ENCODE measurements at places on chromosomes 13 and 19.
A peak's percentile ranks its signal among the peaks of the same experiment; 100 is the strongest.

DNA sequence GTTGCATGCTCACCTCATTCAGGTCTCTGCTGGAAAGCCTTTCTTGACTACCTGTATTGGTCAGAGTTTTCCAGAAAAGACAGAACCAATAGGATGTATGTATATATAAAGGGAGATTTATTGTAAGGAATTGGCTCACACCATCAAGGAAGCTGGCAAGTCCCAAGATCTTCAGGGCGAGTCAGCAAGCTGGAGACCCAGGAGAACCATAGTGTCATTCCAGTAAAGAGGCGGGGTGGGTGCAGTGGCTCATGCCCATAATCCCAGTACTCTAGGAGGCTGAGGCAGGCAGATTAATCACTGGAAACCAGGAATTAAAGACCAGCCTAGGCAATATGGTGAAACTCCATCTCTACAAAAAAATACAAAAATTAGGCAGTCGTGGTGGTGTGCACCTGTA lies 30.4 kb upstream of the FARP1 start:
- DNase-seq: no peak

GRCh38 chr13:67619995-67620380 lies 389.9 kb upstream of the PCDH9 start:
- no peak for DNase-seq

GRCh38 chr19:46049597-46049996 lies 8.8 kb upstream of the IGFL4 start:
- no peak for DNase-seq

GRCh38 chr13:28707629-28708427 lies 10.9 kb downstream of the SLC46A3 start:
- DNase-seq: peak; percentile 53

DNA sequence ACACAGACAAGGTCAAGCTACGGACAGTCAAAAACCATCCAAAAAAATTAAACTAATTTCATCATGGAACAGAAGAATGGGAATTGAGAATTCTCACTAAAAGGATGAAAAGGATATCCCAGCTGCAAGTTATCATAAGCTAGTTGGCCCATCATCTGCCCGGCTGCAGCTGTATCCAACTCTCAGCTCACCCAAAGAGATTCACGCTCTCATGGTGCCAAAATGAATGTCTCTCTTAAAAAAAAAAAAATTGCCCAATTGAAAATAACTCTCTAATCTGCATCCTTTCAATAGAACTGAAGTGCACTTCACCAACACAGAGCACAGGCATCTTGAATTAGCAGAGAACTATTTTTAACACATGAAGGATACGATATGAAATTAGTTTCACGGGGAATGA lies 20.0 kb downstream of the ENOX1 start:
- no peak for DNase-seq

DNA sequence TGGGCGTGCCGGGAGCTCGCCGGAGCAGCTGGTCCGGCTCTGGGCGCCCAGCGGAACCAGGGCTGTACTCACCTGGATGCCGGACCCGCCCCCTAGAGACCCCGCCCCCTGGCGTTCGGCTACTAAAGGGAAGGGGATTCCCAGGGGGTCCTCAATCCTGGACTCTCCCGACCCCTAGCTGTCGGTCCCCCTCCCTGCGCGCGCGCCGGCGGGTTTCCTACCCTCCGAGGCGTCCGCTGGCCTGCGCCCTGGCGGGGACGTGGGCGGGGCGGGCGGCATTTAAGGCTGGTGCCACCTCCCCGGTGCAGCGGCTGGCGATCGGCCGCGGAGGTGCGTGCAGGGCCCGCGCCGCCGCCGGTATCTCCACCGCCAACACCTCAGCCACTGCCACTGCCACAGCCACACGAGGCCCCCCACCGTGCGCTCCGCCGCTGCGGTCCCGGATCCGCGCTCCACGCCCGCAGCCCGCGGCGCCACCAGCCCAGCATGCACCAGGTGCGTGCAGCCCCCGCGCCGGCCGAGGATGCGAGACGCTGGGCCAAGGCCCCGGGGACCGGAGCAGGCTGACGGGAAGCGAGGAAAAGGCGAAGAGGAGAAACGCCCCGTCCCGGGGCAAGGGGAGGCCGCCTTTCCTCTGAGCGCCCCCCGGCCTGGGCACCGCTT lies at the start of gene ATP12A:
TSS of gene ATP12A (plus strand) at position 151 of the 663 bp plus-strand sequence. CDS start at position 487, 336 bp downstream.
- DNase-seq: peak; percentile 40

GRCh38 chr19:33226550-33227241 lies 1.0 kb upstream of the SLC7A10 start:
- no peak for DNase-seq

DNA sequence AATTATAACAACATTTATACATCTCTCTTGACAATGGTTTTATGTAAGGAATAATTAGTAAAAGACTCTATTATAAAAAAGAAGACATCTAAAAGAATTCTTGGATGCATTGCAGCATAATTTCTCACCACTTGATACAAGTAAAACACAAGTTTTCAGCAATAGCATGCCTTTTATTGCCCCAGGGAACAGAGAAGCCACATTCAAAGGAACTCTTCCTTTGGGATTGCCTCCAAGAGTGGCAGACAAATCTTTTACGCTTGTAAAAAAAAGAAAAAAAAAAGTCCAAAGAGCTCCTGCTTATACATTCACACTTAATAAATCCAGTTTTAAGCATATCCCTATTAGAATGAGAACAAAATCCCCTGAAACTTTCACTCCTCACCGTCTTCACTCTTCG lies 2357.8 kb upstream of the PCDH20 start:
- DNase-seq: no peak

GRCh38 chr19:56838024-56838908 lies 2.3 kb downstream of the PEG3 start:
- no peak for DNase-seq

- no peak for DNase-seq
These were observed 132.1 kb downstream of the CRYL1 start for GRCh38 chr13:20393273-20394168.

GRCh38 chr13:91816263-91816807 lies 417.9 kb downstream of the GPC5 start:
- DNase-seq: no peak

GRCh38 chr13:110110783-110111182 lies 196.2 kb downstream of the COL4A1 start:
- DNase-seq: no peak

- DNase-seq: no peak
These were observed 87.8 kb downstream of the LMO7 start for GRCh38 chr13:75723901-75724300.

DNA sequence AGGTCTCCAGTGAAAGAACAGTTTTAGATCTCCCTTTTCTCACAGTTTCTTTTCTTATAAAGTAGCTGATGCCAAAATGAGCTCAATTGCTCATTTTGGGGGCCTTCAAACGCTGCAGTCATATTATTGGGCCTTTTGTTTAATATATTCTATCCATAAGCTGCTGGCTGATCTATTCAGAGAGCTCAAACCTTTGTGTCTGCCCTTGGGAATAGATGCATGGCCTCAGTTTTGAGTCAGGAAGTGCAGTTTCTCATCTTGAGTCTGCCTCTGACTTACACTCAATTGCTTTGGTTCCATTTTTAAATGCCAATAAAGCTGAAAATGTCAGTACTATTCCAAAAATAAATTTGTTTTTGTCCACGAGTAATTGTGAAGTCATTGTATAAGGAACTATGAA lies 468.9 kb downstream of the KLF12 start:
- DNase-seq: no peak

DNA sequence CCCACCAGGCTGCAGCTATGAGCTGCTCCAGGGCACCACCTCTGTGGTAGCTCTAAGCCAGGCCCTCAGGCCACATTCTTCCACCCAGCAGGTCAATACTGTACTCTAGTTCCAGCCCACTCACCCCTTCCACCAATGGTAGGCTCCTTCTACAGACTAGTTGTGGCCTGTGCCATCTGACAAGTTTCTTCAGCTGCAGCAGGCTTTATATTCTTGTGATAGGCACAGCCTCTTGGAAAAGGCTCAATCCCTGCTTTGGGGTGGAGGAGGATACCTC lies 8.5 kb downstream of the MICU2 start:
- DNase-seq: no peak

DNA sequence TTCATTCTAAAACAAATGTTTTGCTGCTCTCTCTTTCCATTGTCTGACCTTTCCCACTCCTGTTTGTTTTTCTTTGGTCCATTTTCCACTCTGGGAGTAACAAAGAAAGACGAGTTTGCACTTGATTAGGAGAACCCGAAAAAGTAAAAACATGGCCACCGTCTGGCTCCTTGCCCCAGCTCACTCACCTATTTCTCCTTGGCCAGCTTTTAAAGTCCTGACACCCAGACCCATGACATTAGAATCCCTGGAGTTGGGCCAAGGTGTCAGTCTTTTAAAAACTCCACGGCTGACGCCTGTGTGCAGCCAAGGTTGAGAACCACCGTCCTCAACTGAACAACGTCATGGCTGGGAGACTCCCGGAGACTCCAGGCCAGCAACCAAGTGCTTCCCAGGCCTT lies 63.6 kb upstream of the FLT1 start:
- no peak for DNase-seq

GRCh38 chr19:44747739-44748425 lies 626 bp upstream of the BCL3 start:
- DNase-seq: no peak

- no peak for DNase-seq
These were observed 125.6 kb upstream of the FRY start for GRCh38 chr13:31905961-31906360.

GRCh38 chr13:49494645-49495044 lies 1.1 kb upstream of the PHF11 start:
- DNase-seq: no peak

DNA sequence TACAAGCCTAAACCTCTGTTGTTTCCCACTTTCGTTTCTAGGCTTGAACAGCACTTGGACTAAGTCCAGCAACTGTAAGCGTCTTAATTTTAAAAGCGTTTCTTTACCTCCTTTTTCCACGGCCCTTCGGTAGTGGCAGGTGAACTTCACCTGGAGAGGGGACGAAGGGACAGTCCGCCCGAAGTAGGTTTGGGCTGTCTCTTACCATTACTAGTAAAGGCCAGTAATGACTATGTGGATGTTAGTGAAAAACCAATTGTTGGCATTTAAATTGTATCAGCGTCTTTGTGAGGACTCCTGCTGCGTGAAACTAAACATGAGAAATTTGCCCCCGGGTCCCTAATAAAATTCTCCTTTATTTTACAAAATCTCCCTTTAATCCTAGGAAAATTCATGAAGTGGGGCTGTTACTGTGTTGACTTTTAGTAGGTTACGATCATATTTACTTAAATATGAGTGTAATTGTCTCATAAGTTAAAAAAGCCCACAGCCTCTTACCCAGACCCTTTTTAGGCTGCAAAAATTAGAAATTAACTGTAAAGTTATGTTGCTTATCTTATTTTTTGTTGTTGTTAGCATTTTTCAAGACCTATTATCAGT lies 983 bp downstream of the ITM2B start:
- DNase-seq: no peak

- DNase-seq: no peak
These were observed 16.2 kb downstream of the CERS1 start for GRCh38 chr19:18879579-18880373.

- no peak for DNase-seq
These were observed 11.6 kb downstream of the TMEM221 start for GRCh38 chr19:17436874-17437267.

GRCh38 chr13:96811049-96811448 lies 183.2 kb downstream of the OXGR1 start:
- DNase-seq: no peak

DNA sequence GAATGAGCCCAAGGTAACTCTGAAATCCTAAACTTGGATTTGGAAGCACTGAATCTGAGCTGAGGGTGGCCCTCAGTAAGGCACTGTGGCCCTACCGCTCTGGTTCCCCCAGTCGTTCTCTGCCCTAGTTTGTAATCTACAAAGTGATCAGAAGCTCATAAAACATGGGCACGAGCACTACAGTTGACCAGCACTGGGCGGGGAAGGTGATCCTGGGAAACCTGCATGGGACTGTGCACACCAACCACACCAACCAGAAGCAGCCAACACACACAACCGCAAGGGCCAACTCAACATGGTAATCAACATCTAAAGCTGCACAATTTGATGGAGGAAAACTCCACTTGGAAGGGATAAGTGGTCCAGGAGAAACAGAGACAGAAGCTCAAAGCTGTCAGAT lies 22.9 kb downstream of the SLC7A1 start:
- no peak for DNase-seq

DNA sequence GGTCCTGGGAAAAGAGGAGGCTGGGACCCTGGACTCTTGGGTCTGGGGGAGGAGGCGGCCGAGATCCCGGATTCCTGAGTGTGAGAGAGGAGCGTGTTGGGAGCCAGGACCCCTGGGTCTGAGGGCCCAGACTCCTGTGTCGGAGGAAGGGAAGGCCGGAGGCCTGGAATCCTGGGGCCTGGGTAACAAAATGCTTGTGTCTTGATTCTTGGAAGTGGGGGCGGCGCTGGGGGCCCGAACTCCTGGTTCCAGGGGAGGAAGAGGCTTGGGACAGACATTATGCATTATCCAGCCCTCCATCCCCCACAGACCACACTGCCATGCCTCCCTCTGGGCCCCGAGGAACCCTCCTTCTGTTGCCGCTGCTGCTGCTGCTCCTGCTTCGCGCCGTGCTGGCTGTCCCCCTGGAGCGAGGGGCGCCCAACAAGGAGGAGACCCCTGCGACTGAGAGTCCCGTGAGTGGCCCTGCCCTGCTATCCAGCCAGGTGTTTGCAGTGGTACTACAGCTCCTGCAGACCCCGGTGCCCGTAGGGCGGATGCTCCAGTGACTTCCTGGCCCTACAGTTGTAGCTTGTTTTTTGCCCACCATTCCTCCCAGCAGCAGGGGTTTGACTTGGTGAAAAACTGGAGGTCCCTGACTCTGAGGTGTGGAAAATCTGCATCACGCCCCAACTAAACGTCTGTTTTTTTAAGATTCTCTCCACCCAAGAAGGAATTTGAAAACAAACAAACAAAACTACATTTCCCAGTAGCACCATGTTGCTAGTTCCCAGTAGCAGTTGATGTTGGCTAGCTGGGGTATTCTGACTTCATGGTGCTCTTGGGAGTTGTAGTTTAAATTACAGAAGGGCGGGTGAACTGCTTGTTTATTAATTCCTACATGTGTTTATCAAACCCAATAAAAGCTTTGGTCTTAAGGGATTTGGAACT lies 630 bp downstream of the NUCB1 start:
- no peak for DNase-seq

GRCh38 chr13:44196196-44196751 lies 177.3 kb upstream of the SERP2 start:
- no peak for DNase-seq

DNA sequence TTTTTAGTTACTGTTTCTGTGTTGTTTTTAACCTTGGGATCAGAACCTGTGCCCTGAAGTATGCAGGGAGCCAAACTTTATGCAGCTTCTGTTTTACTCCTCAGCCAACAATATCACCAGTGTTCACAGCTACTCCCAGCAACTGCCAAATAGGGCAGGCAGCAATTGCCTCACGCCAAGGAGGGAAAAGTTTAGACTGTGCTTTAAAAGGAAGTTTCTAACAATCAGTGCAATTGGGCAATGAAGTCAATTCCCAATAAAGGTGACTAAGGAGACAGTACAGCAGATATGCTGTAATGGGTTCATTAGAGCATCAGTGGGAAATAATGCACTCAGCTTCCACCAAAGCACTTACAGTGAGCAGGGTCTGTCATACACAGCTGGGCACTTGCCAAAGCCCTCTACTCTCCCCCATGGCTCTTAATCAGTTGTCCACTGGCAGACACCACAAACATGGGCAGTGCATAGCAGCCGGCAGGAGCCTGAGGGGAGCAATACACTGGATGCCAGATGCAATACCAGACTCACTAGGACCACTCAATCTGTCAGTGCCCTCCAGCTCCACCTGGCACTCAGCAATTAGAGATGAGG lies 19.3 kb downstream of the ENOX1 start:
- no peak for DNase-seq

GRCh38 chr13:23605831-23606230 lies 35.6 kb downstream of the TNFRSF19 start:
- DNase-seq: no peak

GRCh38 chr19:55486043-55486970 lies 1.3 kb downstream of the NAT14 start:
- no peak for DNase-seq

- peak; percentile 62 for DNase-seq
These were observed 11.1 kb downstream of the PDE4A start for GRCh38 chr19:10431254-10431942.

Data from GM10248 (cell line).